ENCODE measurements at places on chromosomes 5 and 9.

- DNase-seq, result peak; percentile 55
Measured at GRCh38 chr5:147472664-147473475, 37.0 kb downstream of the DPYSL3 start.

GRCh38 chr9:98491828-98492227 lies 216.9 kb downstream of the GABBR2 start:
- no peak for DNase-seq

DNA sequence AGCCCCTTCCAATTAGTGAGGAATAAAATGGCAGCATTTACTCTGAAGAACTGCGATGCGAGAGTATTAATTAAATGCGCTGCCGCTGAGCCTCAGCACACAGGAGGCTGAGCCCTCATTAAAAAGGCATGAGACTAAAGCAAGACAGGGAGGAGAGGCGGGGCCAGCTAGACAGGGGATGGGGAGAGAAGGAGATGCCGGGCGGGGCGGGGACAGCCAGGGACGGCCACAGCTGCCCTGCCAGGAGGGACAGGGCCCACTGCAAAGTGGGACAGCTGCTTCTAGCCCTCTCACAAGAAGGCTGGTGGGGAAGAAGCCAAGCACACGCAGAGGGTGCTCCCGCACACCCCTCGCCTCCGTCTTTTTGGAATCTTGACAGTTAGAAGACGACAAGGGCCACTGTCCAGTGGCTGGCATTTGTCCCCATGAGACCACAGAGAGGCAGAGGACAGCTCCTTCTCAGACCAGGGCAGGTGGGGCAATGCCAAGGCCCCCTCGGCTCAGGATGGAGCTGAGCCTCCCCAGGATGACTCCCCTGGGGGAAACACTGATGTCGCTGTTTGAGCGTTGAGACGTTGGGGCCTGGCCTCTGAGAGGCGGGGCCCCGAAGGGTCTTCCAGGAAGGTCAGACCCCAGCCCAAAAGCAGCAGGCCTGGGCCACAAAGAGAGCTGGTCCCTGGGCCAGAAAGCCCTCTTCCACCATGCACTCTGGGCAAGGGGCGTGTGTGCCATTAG lies 26.9 kb downstream of the ADAMTS2 start:
- DNase-seq, result peak; percentile 80

GRCh38 chr5:8340739-8341344 lies 471.9 kb downstream of the MTRR start:
- peak; percentile 10 for DNase-seq

DNA sequence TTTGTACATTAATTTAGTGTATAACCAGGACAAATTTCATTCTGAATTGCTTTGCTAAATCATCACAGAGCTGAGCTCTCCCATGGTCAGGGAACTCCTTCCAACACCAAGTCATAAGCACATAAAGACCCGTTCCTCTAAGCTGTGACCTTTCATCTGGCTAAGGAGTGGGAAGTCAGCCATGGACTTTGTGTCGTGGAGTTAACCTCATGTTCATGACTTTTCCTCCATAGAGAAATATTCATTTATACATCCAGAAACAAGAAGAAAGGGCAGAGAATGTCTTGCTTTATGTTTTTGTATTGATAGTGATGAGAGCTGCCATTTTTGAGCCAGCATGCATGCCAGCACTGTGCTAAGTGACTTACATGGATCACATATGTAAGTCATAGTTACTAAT lies 97.5 kb downstream of the INIP start:
- DNase-seq, result no peak

DNA sequence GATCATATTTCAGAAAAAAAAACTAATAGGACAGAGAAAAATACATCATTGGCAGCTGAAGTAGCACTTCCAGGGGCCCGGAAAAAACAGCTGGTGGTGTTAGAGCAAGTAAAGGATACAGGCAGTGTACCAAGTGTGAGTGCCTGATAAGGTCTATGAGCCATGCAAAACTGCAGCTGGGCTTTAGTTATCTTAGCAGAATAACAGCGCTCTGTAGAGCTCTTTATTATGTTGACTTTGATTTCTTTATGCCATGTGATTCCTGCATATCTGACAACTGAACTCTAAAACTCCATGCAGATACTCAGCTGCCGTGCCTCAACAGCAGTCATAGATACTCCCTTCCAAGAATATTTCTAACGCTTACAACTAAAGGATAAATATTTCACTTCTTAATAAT lies 119.5 kb downstream of the CAAP1 start:
- no peak for DNase-seq

DNA sequence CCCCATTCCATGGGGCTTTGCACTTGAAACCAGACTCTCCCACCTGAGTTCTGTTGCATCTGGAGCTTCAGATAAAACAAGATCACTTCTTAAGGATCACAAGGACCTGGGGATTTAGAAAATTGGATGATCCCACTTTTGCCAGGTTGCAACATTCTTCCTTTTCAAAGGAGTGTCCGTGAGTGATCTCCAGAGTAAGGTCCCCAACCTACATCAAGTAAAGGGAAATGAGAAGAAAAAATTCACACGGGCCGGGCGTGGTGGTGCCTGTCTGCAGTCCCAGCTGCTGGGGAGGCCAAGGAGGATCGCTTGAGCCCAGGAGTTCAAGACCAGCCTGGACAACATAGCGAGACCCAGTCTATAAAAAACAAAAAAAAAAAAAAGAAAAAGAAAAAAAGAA lies 41.2 kb upstream of the COL5A1 start:
- peak; percentile 54 for DNase-seq

- no peak for DNase-seq
Measured at GRCh38 chr9:4309806-4310205, 9.9 kb upstream of the GLIS3 start.

GRCh38 chr9:87324613-87325194 lies 173.0 kb upstream of the DAPK1 start:
- DNase-seq, result peak; percentile 63

- no peak for DNase-seq
Measured at GRCh38 chr5:45672271-45672670, 23.9 kb downstream of the HCN1 start.

- DNase-seq, result peak; percentile 68
Measured at GRCh38 chr9:127931092-127931881, 710 bp upstream of the PIP5KL1 start.

- no peak for DNase-seq
Measured at GRCh38 chr5:110872963-110873362, 134.2 kb downstream of the SLC25A46 start.

DNA sequence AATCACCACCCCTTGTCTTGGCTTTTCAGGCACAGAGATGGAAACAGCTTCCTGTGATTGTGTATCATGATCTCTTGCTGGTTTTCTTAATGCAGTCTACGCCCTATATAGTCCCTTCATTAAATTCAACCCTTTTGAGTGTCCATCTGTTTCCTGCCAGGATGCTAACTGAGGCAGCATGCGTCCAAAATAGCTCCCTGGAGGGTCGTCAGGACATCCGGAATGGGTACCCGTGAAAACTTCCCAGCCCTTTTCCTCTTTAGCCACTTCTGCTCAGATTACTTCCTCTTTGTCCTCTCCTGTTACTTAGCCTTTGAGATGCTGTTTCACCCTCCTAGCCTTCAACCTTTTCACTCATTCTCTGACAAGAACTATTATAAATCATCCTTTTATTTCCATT lies 79.8 kb upstream of the KLF9 start:
- no peak for DNase-seq

- no peak for DNase-seq
Measured at GRCh38 chr9:119091074-119091473, 278.2 kb downstream of the BRINP1 start.

DNA sequence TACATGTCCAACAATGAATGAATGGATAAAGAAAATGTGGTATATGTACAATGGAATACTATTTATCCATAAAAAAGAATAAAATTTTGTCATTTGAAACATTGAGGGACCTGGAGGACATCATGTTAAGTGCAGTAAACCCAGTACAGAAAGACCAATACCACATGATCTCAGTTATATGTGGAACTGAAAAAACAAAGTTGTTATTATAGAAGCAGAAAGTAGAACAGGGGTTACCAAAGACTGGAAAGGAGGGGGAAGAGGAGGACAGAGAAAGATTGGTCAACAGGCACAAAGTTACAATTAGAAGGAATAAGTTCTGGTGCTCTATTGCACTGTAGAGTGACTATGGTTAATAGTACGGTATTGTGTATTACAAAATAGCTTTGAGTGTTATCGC lies 233.8 kb downstream of the SEMA6A start:
- DNase-seq, result no peak

DNA sequence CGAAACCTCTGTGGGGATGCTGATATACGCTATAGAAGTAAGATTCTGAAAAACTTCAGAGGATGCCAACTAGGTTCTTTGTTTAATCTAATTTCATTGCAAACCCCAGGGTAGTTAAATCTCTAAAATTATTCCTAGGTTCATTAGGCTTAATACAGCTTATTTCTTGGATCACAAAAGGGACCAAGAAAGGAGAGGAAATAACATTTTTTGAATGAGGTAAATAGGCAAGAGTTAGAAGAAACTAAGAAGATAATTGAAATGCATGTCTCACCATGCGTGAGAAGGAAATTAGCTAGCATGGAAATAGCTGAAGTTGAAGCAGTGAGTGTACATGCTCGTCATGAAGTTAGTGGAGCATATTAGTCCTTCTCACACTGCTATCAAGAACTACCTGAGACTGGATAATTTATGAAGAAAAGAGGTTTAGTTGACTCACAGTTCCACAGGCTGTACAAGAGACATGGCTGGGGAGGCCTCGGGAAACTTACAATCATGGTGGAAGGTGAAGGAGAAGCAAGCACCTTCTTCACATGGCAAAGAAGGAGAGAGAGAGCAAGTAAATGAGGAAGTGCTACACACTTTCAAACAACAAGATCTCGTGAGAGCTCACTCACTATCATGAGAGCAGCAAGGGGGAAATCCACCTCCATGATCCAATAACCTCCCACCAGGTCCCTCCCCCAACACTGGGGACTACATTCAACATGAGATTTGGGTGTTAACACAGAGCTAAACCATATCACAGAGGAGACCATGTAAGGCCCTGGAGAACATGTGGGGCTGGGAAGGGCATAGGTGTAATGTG lies 125.1 kb upstream of the OSMR start:
- peak; percentile 18 for DNase-seq

DNA sequence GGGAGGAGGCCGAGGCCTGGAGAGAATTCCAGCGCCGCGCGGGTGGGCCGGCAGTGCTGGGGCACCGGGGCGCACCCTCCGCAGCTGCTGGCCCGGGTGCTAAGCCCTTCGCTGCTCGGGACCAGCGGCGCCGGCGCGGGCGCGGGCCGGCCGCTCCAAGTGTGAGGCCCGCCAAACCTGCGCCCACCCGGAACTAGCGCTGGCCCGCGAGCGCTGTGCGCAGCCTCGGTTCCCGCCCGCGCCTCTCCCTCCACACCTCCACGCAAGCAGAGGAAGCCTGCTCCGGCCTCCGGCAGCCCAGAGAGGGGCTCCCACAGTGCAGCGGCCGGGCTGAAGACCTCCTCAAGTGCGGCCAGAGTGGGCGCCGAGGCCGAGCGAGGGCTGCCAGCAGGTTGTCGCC lies 7.7 kb upstream of the SRFBP1 start:
- DNase-seq, result no peak

GRCh38 chr9:93132946-93133680 lies 938 bp downstream of the NINJ1 start:
- DNase-seq, result no peak

GRCh38 chr5:115465431-115465830 lies 79.1 kb downstream of the FEM1C start:
- no peak for DNase-seq

GRCh38 chr5:78500871-78501270 lies 140.5 kb downstream of the SCAMP1 start:
- DNase-seq, result no peak

DNA sequence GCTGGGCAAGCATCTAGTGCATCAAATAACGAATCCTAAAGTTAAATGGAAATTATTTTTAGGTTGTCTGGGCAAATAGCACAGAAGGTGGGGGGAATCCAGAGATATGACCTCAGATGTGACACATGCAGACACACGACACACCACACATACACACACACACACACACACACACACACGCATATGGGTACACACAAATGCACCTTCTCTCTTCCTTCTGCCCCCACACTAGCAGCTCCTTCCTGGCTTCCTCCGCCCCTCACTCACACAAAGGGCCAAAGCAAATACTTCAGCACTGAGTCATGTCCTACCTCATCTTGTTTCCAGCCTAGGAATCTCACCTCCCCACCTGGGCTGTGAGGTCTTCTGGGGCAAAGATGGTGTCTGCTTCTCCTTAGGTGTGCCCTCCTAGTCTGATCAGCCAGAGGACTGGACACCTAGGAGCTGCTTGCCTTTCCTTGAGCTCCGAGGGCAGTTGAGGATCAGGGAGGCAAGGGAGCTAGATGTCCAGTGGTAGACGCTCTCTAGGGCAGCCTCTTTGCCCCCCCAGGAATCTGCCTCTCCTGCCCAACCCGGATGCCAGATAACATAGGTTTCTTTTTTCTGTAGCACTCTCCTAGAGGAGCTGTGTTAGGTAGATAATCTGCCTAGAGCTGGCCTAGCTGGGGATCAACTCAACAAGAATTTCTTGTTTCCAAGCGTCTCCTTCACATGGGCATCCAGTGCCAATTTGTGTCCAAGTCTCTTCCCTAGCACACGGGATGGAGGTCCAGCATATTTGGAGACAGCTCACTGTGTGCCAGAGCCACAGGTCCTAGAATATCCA lies 14.3 kb upstream of the JADE2 start:
- DNase-seq, result no peak

- DNase-seq, result no peak
Measured at GRCh38 chr5:73312872-73313510, 135.6 kb downstream of the FOXD1 start.

GRCh38 chr9:95139126-95139525 lies 178.4 kb downstream of the FANCC start:
- no peak for DNase-seq

- peak; percentile 60 for DNase-seq
Measured at GRCh38 chr9:21326526-21327139, 8.6 kb downstream of the KLHL9 start.

DNA sequence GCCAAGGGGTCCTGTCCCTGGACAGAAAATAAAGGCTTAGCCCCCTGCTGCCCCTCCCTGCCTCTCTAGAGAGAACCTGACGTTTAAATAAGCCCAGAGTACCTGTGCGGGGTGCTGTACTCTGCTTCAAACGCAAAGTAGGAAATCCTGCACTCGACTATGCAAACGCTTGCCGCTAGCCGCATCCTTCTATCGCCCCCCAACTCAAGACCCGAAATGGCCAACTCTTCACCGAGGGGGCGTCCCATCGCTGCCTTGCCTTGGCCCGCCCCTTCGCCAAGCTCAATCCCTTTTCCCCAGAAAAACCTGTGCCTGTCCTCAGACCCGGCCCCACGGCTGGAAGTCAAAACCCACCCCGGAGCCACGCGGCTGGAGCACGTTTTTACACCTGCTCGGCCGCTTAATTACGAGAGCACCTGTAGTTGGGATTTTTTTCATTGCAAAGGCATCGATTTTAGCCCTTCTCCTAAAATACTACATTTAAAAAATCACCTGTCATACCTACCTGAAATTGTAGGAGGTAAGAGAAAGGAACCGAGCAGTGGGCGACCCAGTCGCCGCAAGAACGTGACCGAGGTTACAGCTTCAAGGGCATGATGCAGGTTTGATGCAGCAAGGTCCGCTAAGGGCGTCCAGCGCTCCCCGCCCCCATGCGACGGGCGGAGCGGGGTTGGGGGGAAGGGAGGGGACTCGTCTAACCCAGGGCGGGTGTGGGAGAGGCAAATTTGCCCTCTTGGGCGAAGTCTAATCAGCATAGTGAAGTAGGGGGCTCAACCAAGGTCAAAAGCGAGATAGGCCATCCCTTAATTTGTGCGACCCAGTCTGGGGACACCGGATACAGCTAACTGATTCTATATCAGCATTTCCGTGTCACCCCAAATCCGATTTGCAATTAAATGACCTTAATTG lies 3.5 kb downstream of the ELAVL2 start:
- peak; percentile 54 for DNase-seq
